Effector memory CD4-positive, alpha-beta T cell (primary cell): ENCODE measurements at places on chromosomes 4 and X.

- no peak for DNase-seq
Measured at GRCh38 chrX:8190341-8190830, 19.3 kb upstream of the VCX2 start.

DNA sequence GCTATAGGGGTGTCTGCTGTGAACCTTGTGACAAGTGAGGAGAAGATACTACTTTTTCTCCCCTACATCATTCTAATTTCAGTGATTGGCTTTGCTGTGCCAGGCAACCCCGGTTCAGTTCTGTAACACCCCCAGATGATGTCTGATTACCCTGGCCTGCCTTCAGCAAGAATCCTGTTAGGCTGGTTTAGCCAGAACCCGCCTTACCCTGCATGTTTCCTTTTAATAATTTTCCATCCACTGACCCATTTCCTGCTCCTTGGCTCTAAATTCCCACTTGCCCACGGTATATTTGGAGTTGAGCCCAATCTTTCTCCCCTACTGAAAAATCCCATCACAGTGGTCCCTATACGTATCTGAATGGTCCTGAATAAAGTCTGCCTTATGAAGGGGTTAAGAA is 46.5 kb upstream of the HPSE start:
- no peak for DNase-seq

DNA sequence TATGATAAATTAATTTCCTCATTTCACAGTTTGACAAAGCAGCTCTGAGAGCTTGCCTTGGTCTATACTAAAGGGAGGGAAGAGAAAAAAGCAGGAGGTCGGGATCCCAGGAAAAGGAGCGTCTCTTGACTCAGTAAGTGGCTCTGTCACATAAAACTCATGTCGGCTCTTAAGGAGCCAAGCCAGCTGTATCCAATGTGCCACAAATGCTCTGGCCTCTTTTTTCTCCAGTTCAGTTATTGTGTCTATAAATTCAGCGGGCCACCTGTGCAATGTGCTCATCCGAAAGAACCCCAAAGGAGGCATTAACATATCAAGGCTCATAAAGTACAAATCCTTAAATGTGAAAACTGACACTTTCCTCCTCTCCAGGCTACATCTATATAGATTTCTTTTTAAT is 337.7 kb upstream of the FAM241A start:
- DNase-seq: no peak

DNA sequence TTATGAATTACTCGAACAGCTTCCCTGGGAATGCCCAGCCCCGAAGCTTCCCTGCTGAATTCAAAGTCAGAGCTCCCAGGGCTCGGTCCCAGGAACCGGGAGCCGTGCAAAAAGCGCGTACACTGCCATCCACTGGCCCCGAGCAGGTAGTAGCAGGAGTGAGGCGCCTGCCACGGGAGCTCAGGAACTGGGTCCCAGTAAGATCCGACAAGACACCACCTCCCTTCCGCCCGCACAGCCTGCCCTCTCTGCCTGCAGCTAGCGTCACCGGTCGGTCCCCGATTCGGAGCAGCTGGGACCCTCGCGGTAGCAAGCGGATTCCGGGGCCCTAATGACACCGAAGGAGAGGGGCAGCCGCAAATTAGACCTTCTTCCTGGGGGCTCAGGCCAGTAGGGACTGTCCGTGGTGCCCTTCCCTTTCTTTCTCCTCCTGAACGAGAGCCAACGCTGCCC is 1.2 kb downstream of the CORIN start:
- DNase-seq: peak; percentile 24

DNA sequence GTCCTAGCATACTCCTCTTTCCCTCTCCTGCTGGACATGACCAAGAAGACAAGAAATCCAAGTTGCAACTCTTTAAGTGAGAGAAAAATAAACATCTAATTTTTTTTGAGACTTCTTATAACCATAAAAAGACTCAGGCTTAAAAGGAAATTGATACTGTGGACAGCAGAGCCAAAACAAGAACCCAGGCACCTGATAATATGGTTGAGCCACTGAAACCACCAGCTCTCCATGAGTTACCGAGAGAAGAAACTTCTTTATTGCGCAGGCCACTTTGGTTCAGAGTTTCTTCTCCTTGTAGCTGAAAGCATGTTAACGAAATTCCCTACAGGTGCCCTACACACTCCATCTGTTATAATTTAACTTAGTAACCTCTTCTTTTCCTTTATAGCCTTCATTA is 11.3 kb upstream of the SPCS3 start:
- no peak for DNase-seq

- no peak for DNase-seq
Measured at GRCh38 chrX:79452881-79453280, 85.7 kb upstream of the ITM2A start.

DNA sequence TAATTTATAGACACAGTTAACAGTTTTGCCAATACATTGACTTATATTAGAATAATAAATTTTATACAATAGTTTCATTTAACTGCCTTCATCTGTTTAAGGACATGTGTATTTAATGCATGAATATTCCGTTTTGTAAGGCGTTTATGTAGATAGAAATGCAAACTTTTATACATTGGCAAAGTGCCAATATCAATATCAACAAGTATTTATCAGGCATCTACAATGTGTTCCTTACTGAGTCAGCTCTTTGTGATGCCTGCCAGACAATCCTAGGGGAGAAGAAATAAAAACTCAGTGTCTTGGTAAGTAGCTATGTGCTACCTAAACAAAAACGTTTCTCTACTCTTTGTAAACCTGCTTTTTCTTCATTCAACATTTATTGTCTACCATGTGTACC is 1142.2 kb downstream of the C4orf33 start:
- no peak for DNase-seq

DNA sequence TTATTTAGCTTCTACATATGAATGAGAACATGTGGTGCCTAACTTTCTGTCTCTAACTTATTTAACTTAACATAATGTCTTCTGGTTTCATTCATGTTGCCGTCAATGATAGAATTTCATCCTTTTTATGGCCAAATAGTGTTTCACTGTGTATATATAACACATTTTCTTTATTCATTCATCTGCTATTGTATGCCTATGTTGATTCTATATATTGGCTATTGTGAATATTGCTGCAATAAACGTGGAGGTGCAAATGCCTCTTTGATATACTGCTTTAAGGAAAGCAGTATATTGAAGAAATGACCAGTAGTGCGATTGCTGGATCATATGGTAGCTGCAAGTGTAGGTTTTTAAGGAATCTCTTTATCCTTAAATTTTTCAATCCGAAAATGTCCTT is 10.0 kb upstream of the CSN1S1 start:
- no peak for DNase-seq

DNA sequence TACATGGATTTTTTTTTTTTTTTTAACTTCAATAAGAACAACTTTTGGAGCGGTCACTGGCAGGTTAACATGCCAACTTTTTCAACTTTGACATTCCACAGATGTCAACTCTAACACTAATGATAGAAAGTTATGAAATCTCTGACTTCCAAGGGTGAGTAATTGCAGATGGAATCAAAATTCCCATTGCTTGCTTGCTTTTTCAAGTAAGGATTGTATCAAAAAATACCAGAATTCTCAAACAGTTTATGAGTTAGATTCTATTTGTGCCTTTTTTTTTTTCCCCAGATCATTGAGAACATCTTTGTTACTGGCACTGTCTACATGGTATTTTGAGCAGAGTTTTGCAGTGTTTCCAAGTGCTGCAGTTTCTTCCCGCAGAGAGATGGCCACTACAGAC is 50.3 kb upstream of the OTUD4 start:
- no peak for DNase-seq

GRCh38 chr4:99275050-99275449 is 15.7 kb downstream of the ADH1A start:
- DNase-seq: no peak

DNA sequence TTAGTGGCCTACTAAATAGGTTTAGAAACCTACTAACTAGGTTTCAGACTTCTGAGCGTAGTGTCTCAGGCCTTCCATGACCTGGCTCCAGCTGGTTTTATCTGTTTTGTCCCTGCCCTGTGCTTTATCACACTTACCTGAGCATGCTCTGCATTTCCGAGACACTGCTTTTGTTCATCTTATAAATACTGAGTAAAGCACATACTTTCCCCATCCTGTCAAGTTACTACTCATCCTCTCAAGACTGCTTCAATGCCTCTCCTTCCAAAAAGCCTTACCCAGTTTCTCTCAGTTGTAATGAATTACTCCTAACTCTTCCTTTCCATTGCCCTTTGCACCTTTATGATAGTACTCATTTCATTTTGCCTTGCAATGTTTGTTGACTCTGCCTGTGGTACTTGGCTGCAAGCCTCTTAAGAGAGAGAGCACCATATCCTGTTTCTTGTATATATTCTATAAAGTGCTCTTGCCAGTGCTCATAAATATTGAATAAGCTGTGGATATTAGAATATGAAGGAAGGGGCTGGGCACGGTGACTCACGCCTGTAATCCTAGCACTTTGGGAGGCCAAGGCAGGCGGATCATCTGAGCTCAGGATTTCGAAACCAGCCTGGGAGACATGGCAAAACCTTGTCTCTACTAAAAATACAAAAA is 34.4 kb downstream of the SLAIN2 start:
- no peak for DNase-seq

DNA sequence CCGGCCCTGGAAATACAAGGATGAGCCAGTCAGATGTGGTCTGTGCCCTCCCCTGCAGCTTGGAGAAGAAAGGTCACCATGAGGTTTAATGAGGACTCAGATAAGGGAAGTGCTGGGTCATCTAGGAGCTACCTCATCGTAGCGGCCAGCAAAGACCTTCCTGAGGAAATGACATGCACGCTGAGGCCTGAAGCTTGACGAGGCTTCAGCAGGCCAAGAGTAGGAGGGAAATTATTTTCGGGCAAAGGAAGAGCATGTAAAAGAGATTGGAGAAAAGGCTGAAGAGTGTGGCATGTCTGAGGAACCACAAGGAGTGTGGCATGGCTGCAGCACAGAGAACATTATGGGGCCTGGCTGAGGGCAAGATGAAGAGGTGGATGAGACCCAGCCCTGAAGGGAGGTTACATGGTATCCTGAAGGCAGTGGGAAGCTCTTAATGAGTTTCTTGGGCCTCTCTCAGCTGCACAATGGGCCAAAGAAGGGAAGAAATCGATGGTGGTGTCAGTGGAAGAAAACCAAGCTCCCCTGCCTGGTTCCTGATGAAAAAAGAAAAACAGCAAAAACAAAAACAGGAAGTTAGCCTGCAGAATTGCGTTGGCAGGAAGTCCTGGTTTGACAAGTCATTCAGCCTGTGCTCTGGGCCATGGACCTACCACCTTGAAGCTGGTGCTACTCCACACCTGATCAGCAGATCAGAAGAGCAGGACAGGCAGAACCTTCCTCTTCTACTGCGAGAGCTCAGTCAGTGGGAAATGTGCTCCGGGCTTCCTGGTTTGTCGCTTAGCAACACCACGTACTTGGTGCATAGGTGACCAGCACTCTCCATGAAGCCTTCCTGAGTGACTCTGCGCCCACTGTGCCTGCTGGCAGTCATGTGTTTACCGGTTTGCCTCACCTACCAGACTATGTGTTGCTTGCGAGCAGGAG is 134.5 kb upstream of the KLF3 start:
- peak; percentile 35 for DNase-seq

- no peak for DNase-seq
Measured at GRCh38 chrX:51824061-51824460, 69.4 kb upstream of the MAGED1 start.

DNA sequence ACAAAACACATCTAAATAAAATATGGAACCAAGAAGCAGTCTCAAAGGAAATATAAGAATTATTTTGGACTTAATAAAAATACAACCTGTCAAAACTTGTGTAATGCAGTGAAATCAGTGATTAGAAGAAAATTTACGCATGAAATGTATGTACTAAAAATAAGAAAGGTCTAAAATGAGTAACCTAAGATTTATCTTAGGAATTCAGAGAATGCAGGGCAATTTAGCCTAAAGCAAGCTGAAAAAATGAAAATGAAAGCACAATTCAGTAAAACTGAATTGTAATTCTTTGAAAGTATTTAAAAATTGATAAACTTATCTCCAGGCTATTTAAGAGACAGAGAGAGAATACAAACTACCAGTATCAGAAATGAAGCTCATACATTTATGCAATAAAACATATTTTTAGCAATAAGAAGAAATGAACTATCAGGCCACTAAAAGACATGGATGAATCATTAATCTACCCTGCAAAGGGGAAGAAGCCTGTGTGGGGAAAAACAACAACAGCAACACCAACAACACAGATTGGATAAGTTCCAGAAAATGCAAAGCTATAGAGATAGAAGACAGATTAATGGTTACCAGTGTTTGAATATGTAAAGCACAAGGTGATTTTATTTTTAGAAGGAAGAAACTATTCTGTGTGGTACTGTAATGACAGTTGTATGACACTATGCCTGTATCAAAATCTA is 442.0 kb upstream of the ADGRL3 start:
- DNase-seq: no peak

DNA sequence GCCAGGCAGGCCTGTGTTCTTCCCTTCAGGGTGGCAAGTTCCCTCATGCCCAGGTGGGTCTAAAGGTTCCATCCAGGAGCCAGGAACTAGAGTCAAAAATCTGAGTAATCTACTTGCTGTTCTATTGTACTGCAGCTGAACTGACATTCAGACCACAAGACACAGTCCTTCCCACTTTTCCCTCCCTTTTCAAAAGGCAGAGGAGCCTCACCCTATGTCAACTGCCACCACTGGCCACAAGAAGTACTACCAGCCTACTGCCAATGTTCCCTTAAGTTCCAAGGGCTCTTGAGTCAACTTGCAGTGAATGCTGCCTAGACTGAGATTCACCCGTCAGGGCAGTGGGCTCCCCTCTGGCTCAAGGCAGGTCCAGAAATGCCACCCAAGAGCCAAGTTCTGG is 133.5 kb downstream of the FAM47B start:
- DNase-seq: no peak

GRCh38 chrX:139844163-139844562 is 88.7 kb downstream of the ATP11C start:
- no peak for DNase-seq

- DNase-seq: no peak
Measured at GRCh38 chr4:169167957-169168858, 102.5 kb downstream of the SH3RF1 start.

DNA sequence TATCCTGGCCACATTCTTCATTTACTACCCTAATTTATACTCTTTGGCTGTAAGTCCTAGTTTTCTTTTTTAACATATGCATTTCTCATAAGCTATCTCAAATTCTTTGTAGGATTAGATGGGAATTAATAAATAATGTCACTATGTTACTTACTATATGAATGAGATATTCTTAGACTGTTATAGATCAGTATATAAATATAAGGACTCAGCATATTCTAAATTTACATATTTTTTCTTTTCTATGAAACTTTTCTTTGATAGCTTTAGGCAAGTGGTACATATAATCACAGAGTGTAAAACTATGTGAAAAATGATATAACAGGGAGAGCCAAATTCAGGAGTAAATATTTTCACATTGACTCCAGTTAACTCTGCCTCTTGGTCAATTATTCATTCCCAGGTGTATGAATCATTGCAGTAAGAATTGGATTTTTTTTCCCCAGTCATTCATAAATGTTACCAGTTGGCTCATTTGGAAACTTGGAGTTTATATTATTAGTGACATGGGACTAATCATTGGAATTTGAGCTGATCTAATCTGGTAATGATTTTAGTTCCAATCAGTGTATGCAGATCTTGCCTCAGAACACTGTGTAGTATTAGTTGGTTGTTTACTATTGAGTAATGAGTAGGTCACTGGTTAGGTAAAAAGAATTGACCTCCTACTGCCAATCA is 25.3 kb downstream of the FHIP1A start:
- DNase-seq: no peak
